ENCODE measurements at places on chromosomes 5 and 9. TPM values are rescaled to one million over a fixed set of nuclear protein-coding genes. Genes with fewer than 3 reads are reported as not detected.

DNA sequence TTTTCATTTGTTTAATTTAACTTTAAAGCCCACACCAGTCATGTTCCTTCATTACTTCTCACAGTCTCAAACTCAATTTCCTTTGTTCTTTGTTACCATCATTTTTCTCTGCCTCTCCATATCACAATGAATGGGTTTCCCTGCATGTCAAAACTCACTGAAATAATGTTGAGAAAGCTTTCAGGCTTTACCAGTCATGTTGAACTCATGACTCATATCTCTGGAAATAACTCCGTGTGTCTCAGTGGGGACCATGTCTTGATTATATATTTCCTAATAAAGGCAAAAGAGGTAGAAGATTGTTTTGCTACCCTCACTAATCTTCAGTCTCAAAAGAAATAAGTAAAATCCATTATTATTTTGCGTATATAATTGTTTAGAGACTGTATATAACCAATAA lies 231.2 kb downstream of the CHSY3 start:
- DNase-seq, result no peak
- H3K4me1 ChIP-seq, result no peaks in the 10 kb centered on the region
- H3K27me3 ChIP-seq, result no peaks in the 10 kb centered on the region
- no peaks in the 10 kb centered on the region for H3K36me3 ChIP-seq
- no peak overlapping the region for H3K4me3 ChIP-seq
- H3K27ac ChIP-seq, result no peak overlapping the region

- H3K27me3 ChIP-seq, result no peaks in the 10 kb centered on the region
- no peaks in the 10 kb centered on the region for H3K4me1 ChIP-seq
- peak overlapping the region; percentile 93 for H3K4me3 ChIP-seq
- peak overlapping the region; percentile 70 for H3K27ac ChIP-seq
Observed at GRCh38 chr9:69036309-69036708, 757 bp downstream of the FXN start.

DNA sequence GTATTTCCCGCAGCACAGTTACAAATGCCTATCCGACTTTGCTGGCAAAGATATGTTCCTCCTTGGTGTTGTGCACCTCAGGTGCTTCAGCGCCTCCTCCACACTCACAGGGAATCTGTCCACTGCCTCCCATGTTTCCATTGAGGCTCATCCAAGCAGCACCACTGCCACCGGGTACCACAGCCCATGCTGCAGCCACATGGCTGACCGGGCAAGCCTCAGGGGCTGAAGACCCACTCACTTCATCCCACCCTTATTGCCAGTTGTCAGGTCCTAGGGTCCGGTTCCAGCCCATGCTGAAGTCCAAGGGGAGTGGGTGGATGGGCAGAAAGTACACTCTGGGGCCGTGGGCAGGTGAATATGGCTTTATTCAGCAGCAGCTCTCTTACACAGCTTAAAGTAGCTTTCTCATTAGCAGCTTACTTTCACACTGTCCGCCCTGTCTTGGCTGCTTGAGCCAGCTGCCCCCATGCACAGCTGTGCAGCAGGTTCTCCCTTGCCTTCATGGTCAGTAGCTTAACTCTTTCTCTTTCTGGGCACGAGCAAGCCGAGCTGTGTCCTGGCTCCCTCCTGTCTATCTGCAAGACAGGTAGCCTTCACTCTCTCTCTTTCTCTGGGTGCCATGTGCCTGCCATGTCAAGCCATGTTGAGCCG lies 1052.3 kb downstream of the PTPRD start:
- no peak for DNase-seq
- no peak overlapping the region for H3K4me3 ChIP-seq
- H3K4me1 ChIP-seq, result no peaks in the 10 kb centered on the region
- no peaks in the 10 kb centered on the region for H3K27me3 ChIP-seq
- H3K27ac ChIP-seq, result no peak overlapping the region

DNA sequence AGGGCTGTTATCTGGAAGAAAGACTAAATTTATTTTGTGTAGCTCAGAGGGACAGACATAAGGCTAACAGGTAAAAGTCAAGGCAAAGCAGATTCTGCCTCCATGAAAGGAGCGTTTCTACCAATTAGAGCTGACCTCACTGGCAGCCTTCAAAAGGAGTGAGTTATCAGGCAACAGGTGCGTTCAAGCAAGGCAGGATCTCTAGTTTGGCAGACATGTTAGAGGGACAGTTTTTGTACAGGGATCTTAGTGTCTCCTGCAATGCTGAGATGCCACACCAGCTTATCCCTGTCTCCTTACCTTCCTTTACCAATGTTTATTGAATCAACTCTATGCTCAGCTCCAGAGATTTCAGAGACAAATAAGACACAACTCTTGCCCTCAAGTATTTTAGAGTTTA lies 73.8 kb downstream of the NRG2 start:
- H3K4me1 ChIP-seq, result no peaks in the 10 kb centered on the region
- H3K36me3 ChIP-seq, result no peaks in the 10 kb centered on the region
- peaks cover 71% of the 10 kb centered on the region for H3K27me3 ChIP-seq
- DNase-seq, result no peak
- no peak overlapping the region for H3K4me3 ChIP-seq
- no peak overlapping the region for H3K27ac ChIP-seq

- no peak for DNase-seq
- H3K27ac ChIP-seq, result no peak overlapping the region
- H3K4me1 ChIP-seq, result no peaks in the 10 kb centered on the region
- no peak overlapping the region for H3K4me3 ChIP-seq
- H3K27me3 ChIP-seq, result no peaks in the 10 kb centered on the region
- peaks cover 37% of the 10 kb centered on the region for H3K36me3 ChIP-seq
Observed at GRCh38 chr5:38888041-38888440, 42.2 kb downstream of the OSMR start.

GRCh38 chr5:100824635-100825034 lies 78.4 kb downstream of the ST8SIA4 start:
- H3K27me3 ChIP-seq, result no peaks in the 10 kb centered on the region
- no peaks in the 10 kb centered on the region for H3K36me3 ChIP-seq
- DNase-seq, result no peak
- H3K4me3 ChIP-seq, result no peak overlapping the region

DNA sequence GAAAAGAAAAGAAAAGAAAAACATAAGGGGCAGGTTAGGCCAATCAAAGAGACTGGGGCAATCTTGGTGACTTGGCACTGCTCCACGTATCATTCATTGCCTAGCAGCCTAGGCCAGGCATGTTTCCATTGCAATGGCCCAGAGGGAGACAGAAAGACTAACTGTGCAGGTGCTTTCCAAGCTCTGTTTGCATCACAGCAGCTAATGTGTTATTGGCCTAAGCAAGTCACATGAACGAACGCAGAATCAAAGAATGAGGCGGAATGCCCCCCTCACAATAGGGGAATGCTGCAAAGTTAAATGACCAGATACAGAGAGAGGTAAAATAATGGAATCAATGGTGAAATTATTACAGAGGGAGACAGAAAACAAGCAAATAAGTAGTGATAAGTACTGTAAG lies 11.1 kb upstream of the VPS13A start:
- H3K27ac ChIP-seq, result no peak overlapping the region
- no peaks in the 10 kb centered on the region for H3K36me3 ChIP-seq
- peaks cover 8% of the 10 kb centered on the region for H3K4me1 ChIP-seq
- no peak overlapping the region for H3K4me3 ChIP-seq
- H3K27me3 ChIP-seq, result no peaks in the 10 kb centered on the region

- H3K36me3 ChIP-seq, result no peaks in the 10 kb centered on the region
- H3K4me1 ChIP-seq, result no peaks in the 10 kb centered on the region
- no peak overlapping the region for H3K4me3 ChIP-seq
- no peaks in the 10 kb centered on the region for H3K27me3 ChIP-seq
- no peak for DNase-seq
Observed at GRCh38 chr5:19169426-19169825, 818.6 kb downstream of the CDH18 start.

- H3K36me3 ChIP-seq, result no peaks in the 10 kb centered on the region
- H3K4me1 ChIP-seq, result peaks cover 14% of the 10 kb centered on the region
- no peak overlapping the region for H3K27ac ChIP-seq
- no peak for DNase-seq
- H3K27me3 ChIP-seq, result peaks cover 14% of the 10 kb centered on the region
Observed at GRCh38 chr5:173717959-173718358, 101.5 kb upstream of the BOD1 start.

- H3K27ac ChIP-seq, result no peak overlapping the region
- peaks cover 13% of the 10 kb centered on the region for H3K36me3 ChIP-seq
- H3K4me3 ChIP-seq, result no peak overlapping the region
Observed at GRCh38 chr5:136043968-136044610, 15.3 kb downstream of the TGFBI start.

DNA sequence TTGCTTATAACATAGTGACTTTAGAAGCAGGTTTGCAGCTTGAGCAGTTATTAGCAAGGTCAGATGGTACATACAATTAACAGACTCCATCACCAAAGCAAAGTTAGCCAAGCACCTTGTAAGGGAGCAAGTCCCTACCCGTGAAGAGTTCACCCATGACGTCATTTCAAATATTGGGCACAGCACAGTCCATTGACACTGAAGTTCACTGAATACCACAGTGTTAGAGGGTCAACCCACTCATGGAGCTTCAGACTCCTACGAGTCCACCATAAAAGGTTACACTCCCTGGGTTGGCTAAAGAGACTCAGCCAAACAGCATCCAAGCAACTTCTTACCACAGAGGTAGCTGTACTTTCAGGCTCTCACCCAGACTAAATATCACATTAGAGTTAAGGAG lies 77.5 kb downstream of the GALNT10 start:
- DNase-seq, result no peak
- H3K4me3 ChIP-seq, result no peak overlapping the region
- peaks cover 17% of the 10 kb centered on the region for H3K4me1 ChIP-seq
- no peak overlapping the region for H3K27ac ChIP-seq
- H3K27me3 ChIP-seq, result no peaks in the 10 kb centered on the region

DNA sequence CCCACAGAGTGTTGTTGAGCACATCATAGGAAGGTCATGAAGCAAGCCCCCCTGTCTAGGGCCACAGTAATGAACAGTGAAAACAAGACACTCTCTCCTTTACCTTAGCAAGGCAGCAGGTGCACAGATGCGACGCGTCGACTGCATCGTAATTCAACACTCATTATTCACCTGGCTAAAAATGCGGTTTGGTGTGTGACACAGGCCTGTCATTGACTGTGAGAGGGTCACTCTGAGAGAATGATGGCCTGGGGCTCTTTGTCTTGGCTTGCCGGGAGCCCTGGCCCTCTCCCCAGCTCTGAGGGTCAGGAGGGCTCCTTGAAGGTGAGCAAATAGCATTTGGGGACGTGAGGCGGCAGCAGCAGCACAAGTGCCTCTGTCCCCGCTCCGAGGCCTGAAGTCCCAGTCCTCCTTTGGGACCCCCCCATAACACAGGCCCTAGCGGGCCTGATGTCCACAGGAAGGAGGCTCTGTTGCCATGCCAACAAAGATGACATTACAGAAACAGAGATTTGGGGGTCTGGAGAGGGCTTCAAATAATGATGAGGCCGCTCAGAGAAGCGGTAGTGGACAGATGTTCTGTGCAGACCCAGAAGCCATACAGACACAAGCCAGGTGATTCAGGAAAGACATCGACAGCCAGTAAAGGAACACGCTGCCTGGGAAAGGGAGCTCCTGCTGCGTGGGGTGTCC lies 46.7 kb downstream of the SHB start:
- H3K36me3 ChIP-seq, result peaks cover 4% of the 10 kb centered on the region
- H3K4me1 ChIP-seq, result peaks cover 22% of the 10 kb centered on the region
- no peak overlapping the region for H3K27ac ChIP-seq
- no peak for DNase-seq

GRCh38 chr9:72899734-72900477 lies 52.9 kb downstream of the ALDH1A1 start:
- no peaks in the 10 kb centered on the region for H3K4me1 ChIP-seq
- H3K4me3 ChIP-seq, result no peak overlapping the region
- H3K27ac ChIP-seq, result no peak overlapping the region
- H3K27me3 ChIP-seq, result no peaks in the 10 kb centered on the region
- no peaks in the 10 kb centered on the region for H3K36me3 ChIP-seq

GRCh38 chr9:108443019-108443633 lies 412.7 kb downstream of the ACTL7B start:
- peaks cover 16% of the 10 kb centered on the region for H3K4me1 ChIP-seq
- H3K36me3 ChIP-seq, result no peaks in the 10 kb centered on the region
- no peak overlapping the region for H3K4me3 ChIP-seq
- no peaks in the 10 kb centered on the region for H3K27me3 ChIP-seq

GRCh38 chr9:138075496-138075895 lies 197.9 kb downstream of the CACNA1B start:
- H3K27me3 ChIP-seq, result peaks cover 75% of the 10 kb centered on the region
- no peak overlapping the region for H3K27ac ChIP-seq
- no peak for DNase-seq
- H3K4me3 ChIP-seq, result no peak overlapping the region
- no peaks in the 10 kb centered on the region for H3K4me1 ChIP-seq

Gene JAKMIP2
- not detected for total RNA-seq

Gene GPR21
- 3.1 TPM for total RNA-seq

Gene C5orf58
- total RNA-seq, result not detected

Gene TLX3
- total RNA-seq, result 6.5 TPM

All from Calu3 (cell line).